Left cardiac atrium (tissue), 4 donors: ENCODE measurements at places on chromosomes 13 and 19. TPM values are rescaled to one million over a fixed set of nuclear protein-coding genes. Genes with fewer than 3 reads are reported as not detected.
A peak's percentile ranks its signal among the peaks of the same experiment; 100 is the strongest.

GRCh38 chr13:69324090-69324886 is 783.3 kb upstream of the ATXN8OS start:
- no peak for DNase-seq

GRCh38 chr13:74554569-74555275 is 420.5 kb upstream of the KLF12 start:
- DNase-seq: no peak

DNA sequence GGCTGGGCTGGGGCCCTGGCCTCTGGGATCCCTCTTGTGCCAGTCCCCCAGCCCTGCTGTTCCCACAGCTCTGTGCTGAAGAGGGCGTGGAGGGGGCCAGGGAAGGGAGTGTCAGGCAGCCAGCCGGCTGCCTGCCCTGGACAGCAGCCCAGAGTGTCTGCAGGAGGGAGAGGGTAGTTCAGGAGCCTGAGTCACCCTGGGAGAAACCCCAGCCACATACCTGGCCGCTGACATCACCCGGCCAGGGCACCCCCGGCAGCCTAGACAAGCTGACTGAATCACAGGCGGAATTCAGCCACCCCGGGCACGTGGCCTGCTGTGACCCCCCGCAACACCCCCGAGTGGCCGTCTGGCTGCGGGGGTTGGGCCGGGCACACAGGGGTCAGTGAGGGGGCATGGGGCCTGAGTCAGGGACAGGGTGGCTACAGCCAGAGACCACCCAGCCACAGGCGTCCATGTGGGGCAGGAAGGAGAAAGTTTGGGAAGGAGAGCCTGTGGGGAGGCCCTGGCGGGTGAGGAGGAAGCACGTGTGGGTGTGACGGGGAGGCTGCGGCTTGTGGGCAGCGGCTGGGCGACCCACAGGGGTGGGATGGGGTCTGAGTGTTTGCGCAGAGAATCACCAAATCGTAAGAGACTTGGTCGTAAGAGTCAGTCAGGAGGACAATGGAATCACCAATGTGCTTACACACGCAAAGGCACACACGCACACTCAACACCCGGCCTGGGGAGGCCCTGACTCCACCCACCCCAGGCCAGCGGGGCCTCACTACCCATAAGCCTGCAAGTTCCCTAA is 11.9 kb upstream of the FOSB start:
- peak; percentile 92 for DNase-seq

- DNase-seq: no peak
Measured at GRCh38 chr19:16111909-16112752, 442 bp downstream of the RAB8A start.

DNA sequence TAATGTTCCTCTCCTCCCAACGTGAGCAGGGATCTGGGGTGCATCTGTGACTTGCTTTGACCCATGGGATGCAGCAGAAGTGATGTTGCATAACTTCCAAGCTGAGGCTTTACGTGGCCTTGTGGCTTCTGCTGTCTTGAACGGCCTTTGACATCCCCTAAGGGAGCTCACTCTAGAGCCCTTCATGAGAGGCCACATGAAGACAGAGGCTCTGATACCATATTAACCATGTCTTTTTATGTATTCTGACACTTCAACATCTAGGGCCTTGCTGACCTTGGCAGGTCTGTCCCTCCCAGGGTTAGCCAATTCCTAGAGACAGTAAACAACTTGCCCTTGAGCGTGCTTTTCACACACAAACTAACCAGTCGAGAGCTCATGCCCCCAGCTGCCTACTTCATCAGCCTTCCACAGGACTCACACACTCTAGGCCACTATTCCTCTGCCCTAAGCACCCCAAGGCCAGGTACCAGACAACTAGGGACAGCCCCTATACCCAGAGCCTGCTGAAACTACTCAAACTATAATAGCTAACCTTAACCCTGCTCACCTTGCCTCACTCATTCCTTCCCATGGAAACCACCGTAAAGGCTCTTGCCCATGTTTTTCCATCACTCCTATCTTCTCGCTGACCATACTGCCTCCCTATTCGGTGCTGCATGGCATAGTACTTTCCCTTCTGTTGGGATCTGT is 45.4 kb downstream of the CCDC70 start:
- no peak for DNase-seq

- no peak for DNase-seq
Measured at GRCh38 chr13:98650396-98651107, 73.6 kb upstream of the STK24 start.

- no peak for DNase-seq
Measured at GRCh38 chr13:55761986-55762385, 1378.7 kb upstream of the PRR20A start.

DNA sequence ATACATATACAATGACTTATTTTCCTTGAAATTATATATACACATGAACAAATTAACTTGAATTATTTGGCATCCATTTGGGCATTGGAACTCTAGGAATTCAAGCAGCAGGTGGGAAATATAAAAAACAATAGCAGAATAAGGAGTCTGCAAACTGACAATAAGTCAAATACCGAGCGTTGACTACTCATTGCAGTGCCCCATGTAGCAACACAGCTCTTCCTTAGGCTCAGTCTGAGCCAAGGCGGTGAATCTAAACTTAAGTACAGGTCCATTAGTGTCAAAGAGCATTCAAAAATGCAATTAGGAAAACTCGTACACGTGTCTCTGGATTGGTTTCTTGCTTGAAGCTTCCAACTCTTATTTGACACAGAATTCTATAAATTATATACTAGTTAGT is 462.5 kb upstream of the KLF12 start:
- no peak for DNase-seq

DNA sequence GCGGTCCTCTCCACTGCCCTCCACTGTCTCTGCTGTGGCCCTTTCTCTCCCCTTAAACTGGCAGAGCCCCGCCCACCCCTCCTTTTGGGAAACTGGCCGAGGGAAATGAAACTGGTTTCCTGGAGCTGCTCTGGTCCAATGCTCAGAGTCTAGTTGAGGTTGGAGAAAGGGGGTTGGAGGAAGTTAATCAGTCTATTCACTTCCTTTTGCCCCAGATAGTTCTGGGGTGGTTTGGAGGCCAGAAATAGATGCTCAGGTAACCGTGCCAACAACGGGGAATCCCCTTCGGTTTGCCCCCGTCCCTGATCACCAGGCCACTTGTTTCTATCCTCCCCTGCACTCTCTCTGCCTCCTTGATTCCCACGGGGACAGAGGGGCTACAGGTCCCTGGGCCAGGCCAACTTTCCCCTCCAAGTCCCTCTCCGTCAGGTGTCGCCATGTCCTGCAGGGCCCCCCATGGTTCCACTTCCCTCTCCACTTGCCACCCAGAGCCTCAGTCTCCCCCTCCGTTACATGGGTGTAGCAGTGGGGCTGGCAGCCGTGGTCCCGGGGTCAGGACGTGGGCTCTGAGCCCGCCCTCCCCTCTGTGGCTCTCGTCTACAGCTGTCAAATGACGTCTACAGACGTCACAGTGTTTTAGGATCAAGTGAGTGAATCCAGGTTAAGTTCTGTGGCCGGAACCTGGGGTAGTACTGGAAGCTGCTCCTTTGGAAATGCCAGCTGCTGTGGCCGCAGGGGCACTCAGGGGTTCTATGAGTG is at the start of gene IL4I1:
IL4I1 (minus strand) TSS at position 25 of the 759 bp plus-strand sequence. CDS start 727 bp downstream, outside the sequence.
- no peak for DNase-seq

DNA sequence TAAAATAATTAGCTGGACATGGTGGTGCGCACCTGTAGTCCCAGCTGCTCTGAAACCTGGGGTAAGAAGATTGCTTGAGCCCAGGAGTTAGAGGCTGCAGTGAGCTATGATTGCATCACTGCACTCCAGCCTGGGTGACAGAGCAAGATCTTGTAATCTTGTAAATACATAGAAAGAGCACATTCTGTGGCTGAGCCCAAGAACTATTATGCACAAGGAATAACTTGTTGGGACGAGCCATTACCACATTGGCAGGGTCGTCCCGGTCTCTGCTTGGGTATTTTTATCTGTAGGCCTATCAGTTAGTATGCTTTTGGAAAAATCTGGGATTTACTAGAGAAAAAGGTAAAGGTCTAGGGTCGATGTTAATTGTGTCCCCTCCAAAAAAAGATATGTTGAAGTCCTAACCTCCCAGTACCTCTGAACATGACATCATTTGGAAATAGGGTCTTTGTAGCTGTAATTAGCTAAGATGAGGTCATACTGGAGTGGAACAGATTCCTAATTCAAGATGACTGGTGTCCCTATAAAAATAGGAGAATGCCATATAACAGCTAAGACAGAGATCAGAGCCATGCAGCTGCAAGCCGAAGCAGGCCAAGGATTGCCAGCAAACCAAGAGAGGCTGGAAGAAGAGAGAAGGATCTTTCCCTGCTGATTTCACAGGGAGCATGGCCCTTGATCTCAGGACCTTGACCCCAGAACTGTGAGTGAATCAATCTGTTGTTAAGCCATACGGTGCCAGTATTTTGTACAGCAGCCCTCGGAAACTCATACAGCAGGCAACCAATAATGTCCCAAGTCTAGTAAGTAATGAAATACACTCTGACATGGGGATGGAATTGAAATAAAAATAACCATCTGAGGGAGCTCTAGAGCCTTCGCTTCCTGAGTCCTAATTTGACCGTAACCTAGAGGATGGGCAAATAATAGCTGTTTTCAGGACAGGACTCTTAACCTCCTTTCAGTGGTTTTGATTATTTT is 77.0 kb downstream of the TM9SF2 start:
- DNase-seq: no peak

DNA sequence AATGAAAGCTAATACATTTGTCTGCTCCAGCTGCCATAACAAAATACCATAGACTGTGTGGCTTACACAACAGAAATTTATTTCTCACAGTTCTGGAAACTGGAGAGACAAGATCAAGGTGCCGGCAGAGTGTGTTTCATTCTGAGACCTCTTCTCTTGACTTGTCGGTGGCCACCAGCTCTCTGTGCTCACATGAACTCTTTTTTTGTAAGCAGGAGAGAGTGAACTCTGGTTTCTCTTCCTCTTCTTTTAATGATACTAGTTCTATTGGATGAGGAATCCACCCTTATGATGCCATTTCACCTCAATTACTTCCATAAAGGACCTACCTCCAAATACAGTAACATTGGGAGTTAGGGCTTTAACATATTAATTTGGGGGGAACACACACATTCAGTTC is 11.7 kb downstream of the KCTD12 start:
- no peak for DNase-seq

- DNase-seq: peak; percentile 83
Measured at GRCh38 chr19:15779756-15780476, 7.5 kb upstream of the OR10H5 start.

- DNase-seq: no peak
Measured at GRCh38 chr13:107329991-107330390, 762.1 kb upstream of the ARGLU1 start.

GRCh38 chr19:8261347-8261746 is 46.8 kb downstream of the CD320 start:
- DNase-seq: no peak

DNA sequence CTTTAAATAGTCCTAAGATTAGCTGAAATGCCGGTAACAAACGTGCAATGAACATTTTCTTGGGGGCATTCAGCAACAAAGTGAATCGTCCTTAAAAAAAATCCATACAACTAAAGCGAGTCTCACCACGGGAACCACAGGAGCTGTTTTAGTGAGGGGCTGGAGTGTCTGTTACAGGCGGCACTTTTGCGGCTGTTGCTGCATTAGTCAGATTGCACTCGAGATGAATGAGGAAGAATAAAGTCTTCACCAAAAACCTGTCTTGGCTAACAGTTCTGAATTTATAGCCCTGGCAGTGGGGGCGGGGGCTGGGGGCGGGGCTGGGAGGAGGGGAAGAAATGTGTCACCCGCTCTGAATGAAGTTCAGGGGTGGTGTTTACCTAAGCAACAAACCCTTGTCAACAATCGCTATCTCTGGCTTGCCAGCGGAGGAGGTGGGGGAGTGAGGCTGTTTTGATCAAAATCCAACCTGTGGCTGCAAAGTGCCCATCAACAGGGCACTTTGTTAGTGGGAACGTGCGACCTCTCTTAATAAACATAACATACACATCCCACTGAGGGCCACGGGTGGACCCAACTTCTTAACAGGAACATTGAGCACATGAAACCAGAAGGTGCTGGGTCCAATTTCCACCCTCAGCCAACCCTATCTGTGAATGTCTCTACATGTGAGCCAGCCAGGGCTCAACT is 44.5 kb downstream of the RFX2 start:
- peak; percentile 51 for DNase-seq

DNA sequence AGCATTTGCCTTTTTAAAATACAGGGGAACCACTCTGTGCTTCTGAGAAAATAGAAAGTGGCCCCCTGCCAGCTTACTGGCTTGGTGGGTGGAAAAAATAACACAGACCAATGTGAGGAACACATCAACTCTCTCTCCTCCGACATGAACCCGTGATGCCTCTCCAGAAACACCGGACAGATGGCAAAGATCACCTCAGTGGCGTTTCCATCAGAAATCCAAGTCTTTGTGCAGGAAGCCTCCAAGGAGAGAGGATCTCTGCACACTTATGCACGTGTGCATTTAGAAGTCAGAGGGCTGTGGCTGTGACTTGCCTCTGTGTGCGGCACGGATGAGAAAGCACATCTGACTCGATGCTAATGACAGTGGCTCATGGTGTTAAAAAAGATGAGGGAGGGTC is 112.3 kb upstream of the KLF12 start:
- peak; percentile 38 for DNase-seq

- no peak for DNase-seq
Measured at GRCh38 chr13:100112186-100112838, 23.4 kb downstream of the PCCA start.

RUBCNL gene
- 1.6 TPM for total RNA-seq

DNA sequence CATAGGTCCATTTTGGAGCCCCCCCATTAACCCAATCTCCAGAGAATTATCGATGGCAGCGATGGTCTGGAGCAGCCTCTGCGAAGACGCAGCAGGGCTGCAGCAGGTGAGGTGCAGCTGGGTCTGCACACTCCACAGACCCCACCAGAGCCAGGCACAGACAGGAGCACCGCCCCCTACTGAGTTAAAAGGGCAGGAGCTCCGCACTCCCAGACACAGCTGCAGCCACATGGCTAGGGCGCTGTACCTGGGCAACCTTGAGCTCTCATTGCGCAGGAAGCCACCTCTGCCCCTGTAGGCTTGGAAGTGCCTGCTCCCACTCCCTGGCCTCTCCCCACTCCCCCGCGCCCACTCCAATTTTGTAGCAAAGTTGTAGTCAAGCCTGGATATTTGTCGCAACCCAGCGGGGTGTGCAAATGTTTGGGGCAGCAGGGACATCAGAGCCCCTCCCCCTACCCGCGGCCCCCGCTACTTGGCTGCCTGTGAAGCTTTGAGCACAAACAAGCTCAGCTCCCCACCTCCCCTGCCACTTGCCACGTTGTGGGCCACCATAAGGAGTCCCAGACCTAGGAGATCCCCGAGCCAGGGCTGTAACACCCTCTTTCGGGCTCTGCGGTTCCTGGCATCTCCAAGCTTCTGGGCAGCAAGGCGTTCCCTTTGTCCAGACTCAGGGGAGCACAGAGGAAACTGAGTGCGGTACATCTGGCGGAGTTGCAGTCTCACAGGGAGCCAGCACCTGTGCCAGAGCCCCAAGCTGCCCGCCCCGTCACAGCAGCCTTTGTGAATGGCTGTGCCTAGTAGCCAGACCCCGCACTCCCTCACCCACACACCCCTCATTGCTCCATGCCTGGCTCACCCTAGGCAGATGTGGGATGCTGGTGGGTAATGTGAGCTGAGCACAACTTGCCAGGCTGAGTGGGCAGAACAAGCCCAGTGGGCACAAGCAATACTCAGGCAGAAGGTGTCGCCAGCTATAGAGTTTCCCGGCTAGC is 949.7 kb upstream of the SLITRK1 start:
- DNase-seq: no peak

GRCh38 chr19:5691822-5692722 is 2.0 kb downstream of the RPL36 start:
- DNase-seq: no peak
